ENCODE measurements at places on chromosomes 13 and 19. TPM values are rescaled to one million over a fixed set of nuclear protein-coding genes. Genes with fewer than 3 reads are reported as not detected.

GRCh38 chr13:44292545-44292944 is 81.1 kb upstream of the SERP2 start:
- DNase-seq: peak; percentile 19

Gene CATSPERD
- total RNA-seq: not detected

Gene NCAN
- total RNA-seq: not detected

GRCh38 chr19:30696514-30696913 is 324.3 kb downstream of the ZNF536 start:
- peak; percentile 67 for DNase-seq

GRCh38 chr13:48568370-48569103 is 35.7 kb upstream of the RCBTB2 start:
- DNase-seq: no peak

DNA sequence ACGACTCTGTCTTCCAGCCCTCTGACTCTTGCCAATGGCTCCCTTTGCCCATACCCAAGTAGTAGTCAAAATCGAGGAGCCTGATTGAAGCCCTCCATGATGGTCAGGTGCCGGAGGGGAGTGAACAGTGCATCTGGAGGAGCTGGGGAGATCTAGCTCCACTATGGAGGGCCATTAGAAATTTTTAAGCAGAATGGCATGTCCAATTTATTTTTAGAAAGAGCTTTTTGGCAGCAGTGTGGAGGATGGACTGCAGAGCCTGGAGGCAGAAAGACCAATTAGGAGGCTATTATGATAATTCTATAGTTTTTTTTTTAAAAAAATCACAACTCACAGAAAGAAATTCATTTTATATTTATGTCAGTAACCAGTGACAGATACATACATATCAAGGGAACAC is 92.7 kb upstream of the SLC7A1 start:
- no peak for DNase-seq

DNA sequence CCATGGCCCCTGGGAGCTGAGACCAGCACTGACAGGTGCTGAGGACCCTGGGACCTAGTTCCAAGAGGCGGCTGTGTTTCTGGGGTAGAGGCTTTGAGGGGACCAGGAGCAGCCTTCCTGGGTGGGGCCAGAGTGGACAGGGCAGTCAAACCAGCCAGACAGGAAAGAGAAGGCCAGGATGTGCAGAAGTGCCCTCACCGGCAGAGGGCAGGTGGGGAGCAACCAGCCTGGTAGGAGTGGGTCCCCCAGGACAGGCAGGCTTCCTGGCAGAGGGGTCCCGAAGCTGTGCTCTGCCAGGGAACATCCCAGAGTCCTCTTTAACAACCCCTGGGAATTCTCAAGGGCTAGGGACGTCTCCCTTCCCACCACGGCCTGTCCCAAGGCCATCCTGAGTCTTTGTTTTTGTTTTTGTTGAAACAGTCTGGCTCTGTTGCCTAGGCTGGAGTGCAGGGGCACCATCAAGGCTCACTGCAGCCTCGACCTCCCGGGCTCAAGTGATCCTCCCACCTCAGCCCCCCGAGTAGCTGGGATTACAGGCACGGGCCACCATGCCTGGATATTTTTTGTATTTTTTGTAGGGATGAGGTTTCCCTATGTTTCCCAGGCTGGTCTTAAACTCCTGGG is 3.0 kb upstream of the HIPK4 start:
- no peak for DNase-seq

Gene PROZ
- not detected for total RNA-seq

GRCh38 chr19:4448147-4448985 is 9.2 kb downstream of the UBXN6 start:
- DNase-seq: no peak

DNA sequence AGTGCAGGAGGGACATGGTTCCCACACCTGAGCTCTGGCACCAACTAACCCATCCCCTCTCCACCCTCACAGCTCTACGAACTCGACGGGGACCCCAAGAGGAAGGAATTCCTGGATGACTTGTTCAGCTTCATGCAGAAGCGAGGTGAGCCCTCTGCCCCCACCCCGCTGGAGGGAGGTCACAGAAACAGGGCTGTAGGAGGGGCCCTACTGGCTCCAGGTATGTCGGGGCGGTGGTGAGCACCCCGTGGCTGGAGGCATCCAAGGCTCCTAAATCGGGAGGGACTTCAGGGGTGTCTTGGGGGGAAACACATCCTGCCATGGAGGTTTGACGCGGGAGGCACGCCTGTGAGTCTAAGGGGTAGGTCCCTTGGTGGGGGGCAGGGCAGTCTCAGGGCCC is 24.1 kb upstream of the WDR18 start:
- no peak for DNase-seq

Gene CHST8
- total RNA-seq: 1.5 TPM

GRCh38 chr19:55075371-55075998 is at the start of gene EPS8L1:
EPS8L1 (plus strand) TSS chr19:55075869; CDS start chr19:55076445, 576 bp downstream.
- DNase-seq: no peak

Gene ZNF470
- total RNA-seq: 5.1 TPM

DNA sequence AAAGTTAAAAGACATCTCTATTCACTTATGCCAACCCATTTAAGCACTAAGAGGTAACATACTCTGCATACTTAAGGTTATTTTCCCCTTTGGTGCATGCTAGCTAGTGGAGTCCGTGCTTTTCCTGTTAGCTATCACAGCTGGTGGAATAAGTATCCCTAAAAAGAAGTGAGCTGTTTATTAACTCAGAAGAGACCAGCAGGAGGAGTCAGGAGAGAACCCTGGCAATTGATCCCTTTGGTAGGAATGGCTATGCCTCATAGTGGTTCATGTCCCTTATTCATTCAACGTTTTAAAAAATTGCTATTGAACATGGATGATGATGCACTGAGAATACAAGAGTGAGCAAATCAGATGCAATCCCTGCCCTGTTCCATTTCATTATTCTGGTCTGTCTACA is 12.4 kb upstream of the NEK5 start:
- no peak for DNase-seq

- DNase-seq: no peak
These were observed 166.7 kb downstream of the LACC1 start for GRCh38 chr13:44046428-44046827.

Gene MAP2K2
- 185 TPM for total RNA-seq

GRCh38 chr19:24051516-24051915 is 35.5 kb upstream of the ZNF254 start:
- DNase-seq: no peak

GRCh38 chr13:87244256-87244890 is 426.8 kb upstream of the SLITRK5 start:
- DNase-seq: no peak
